ENCODE measurements at places on chromosomes 1 and 21.

DNA sequence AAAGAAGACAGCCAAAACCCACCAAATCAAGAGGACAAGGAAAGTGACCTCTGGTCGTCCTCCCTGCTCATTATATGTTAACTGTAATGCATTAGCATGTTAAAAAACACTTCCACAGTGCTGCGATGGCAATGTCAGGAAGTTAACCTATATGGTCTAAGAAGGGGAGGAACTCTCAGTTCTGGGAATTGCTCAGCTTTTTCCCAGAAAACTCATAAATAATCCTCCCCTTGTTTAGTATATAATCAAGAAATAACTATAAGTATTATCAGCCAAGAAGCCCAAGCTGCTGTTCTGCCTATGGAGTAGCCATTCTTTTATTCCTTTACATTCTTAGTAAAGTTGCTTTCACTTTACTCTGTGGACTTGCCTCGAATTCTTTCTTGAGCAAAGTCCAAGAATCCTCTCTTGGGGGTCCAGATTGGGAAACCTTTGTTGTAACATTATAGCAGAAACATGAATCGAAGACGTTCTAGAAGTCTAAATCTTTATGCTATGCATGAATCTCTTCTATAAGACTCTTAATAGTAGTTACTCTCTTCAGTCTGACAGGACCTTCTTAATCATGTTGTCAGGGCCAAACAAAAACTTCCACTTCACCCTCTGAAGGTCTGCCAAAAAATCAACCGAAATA is 110.0 kb upstream of the VANGL1 start:
- no peak for DNase-seq

GRCh38 chr1:227779021-227779441 is 36.4 kb upstream of the PRSS38 start:
- DNase-seq = no peak

- DNase-seq = no peak
These were observed 14.6 kb downstream of the GTF2B start for GRCh38 chr1:88876573-88877365.

DNA sequence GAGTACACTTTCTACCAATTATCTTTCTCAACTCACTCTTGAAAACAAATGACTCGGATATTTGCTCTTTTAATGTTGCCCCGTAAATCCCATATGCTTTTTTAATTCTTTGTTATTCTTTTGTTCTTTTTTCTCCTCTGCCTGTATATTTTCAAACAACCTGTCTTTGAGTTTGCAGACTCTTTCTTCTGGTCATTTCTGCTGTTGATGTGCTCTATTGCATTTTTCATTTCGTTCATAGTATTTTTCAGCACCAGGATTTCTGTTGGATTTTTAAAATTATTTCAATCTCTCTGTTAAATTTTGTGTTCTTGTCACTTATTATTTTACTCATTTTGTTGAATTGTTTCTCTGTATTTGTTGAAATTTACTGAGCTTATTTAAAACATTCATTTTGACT is 146.8 kb upstream of the B3GALT2 start:
- no peak for DNase-seq

DNA sequence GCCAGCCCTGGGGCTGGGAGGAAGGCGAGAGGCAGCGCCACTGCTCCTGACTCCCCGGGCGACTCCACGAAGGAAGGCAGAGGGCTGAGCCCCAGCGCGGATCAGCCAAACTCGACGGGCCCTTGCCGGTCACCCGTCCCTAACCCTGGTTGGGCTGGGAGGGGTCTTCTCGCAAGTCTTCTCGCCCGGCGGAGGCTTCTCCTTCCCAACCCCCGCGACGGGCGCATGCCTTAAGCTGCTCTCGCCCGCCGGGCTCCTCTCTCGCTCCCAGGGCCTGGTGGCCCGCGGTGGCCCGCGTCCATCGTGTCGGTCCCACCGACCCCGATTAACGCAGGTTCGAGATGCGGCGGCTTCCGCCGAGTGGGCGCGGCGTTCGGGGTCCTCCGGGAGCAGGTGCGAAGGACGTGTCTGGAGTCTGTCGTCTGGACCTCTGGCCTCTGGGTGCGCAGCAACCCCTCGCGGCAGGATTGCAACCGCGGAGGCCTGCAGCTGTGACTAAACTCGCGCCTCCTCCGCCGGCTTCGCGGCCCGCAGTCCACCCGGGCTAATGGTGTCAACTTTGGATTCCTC is 29.0 kb upstream of the PPM1J start:
- no peak for DNase-seq

GRCh38 chr21:31159808-31160207 is 121.5 kb upstream of the KRTAP19-8 start:
- no peak for DNase-seq

DNA sequence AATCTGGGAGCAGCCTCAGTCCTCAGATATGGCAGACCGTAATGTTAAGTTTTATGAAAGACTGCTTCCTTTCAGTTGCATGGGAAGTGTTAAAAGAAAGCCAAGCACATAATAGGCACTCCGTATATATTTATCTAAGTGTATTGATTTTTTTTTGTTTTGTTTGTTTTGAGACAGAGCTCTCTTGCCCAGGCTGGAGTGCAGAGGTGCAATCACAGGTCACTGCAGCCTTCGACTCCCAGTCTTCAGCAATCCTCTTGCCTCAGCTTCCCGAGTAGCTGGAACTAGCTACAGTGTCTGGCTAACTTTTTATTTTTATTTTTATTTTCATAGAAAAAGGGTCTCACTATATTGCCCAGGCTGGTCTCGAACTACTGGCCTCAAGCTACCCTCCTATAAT is 341.8 kb downstream of the USH2A start:
- DNase-seq = no peak

- no peak for DNase-seq
These were observed 398.3 kb downstream of the SEC16B start for GRCh38 chr1:177571485-177572076.

GRCh38 chr1:9883585-9884449 is 26.3 kb downstream of the CTNNBIP1 start:
- no peak for DNase-seq

DNA sequence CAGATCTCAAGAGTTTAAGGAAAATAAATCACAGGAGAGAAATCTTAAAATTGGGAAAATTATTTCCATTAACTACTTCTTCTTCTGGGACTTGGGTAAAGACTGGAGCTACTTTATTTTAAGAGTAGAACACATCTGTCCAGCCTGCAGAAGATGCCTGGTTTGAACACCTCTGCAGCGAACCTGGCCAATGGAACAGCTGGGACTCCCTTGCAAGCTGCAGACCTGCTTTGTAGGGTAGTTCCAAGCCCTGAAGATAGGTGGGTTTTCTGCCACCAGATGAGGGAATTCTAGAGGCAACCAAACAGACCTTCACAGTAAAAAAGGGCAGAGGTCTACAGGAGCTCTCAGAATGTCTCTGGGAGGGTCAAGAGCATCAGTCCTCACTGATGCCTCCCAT is 86.5 kb upstream of the CACNA1E start:
- DNase-seq = no peak

DNA sequence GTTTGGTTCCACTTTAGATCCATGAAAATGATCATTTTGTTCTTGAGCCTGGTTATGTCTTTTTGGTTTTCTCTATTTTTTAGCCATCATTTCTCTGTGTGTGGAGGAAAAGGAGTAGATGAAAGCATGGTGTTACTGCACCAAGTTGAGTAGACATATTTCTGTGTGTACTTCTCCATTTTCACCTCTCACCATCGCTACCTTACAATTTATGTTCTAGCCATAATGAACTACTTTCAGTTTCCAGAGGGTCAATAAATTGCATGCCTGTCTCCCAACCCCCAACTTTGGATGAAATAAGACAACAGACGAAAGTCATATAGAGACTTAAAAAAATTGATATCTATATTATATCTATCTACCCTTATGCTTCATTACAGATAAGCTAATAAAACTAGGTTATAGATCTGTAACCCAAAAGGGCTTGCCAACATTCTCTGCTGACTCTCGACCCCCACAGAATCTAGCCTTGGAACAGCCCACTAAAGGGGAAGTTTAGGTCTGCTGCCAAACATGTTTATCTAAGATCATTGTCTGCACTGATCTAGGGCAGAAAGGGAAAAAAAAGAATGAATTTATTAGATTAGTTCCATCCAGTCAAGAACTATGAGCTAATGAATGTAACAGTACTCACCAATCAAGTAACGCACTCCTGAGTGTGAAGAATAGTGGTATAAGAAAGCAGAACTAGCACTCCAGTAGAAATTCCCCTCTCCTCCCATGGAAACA is 7.5 kb upstream of the MAN1A2 start:
- peak; percentile 19 for DNase-seq

DNA sequence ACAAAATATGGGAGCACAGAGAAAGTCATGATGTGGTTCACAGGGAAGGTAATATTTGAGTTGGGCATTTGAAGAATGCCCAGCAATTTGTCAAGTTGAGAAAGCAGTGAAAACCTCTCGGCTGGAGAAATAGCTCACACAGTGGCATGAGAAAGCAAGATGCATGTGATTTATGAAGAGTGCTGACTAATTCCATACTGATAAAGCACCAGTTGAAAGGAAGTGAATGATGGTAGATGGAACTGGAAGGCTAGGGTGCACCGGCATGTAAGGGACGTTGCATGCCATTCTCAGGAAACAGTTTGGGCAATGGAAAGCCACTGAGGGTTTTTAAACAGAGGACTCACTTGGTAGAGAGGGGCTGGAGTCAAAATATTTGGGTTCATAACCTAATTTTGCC is 53.5 kb upstream of the MTF2 start:
- DNase-seq = no peak

- no peak for DNase-seq
These were observed 68.4 kb downstream of the SCCPDH start for GRCh38 chr1:246792603-246793002.

DNA sequence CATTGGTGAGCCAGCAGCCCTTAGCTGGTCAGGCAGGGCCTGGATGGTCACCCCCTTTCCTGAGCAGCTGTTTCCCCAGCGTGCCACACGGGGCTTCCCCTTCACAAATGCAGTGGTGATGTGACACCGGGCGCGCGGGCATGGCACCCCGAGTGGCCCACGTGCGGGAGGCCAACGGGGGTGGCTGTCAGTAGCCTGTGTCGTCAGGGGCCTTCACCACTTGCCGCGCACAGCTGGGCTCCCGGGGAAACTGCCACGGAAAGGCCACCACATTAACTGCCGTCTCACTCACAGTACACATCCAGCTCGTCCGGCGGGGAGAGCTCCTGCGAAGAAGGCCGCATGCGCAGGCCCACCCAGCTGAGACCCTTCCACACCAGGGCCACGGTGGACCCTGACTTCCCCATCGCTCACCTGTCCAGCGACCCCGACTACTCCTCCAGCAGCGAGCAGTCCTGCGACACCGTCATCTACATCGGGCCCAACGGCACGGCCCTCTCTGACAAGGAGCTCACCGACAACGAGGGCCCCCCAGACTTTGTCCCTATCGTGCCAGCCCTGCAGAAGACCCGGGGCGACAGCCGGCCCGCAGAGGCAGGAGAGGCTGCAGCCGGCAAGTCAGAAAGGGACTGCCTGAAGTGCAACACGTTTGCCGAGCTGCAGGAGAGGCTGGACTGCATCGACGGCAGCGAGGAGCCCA is 530.5 kb downstream of the KIF26B start:
- no peak for DNase-seq

Measured in OCI-LY7 (cell line).